Activated naive CD8-positive, alpha-beta T cell treated with anti-CD3 and anti-CD28 coated beads, Interleukin-2, amount 50 U/mL, for 24 hours (primary cell): ENCODE measurements at places on chromosomes 11 and 22.

DNA sequence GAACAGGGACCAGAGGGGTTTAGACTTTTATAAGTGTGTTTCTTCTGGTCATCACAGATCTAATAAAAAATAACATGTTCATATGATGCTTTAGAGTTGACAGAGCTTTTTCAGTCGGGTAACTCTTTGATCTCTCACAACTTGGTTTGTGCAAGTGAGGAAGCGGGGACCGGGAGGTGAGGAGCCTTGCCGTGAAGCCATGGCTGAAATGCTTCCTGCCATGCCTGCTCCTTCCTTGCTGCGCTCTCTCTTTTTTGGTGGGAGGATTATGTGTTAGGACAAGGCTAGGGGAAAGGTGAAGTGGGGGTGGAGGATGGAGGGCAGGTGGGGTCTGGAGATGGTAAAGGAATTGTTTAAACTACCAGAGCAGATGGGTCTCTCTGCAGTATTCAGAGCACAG, 23.8 kb downstream of the TEAD1 start:
- H3K27ac ChIP-seq: no peak overlapping the region
- H3K4me1 ChIP-seq: peaks cover 16% of the 10 kb centered on the region
- H3K36me3 ChIP-seq: no peaks in the 10 kb centered on the region
- no peak overlapping the region for H3K4me3 ChIP-seq
- H3K27me3 ChIP-seq: peaks cover 68% of the 10 kb centered on the region

GRCh38 chr11:125376856-125377255, 119.2 kb downstream of the FEZ1 start:
- DNase-seq: no peak

GRCh38 chr11:17722000-17722643, 2.8 kb downstream of the MYOD1 start:
- DNase-seq: no peak
- no peaks in the 10 kb centered on the region for H3K36me3 ChIP-seq
- H3K27ac ChIP-seq: no peak overlapping the region

- no peak overlapping the region for H3K27ac ChIP-seq
- no peaks in the 10 kb centered on the region for H3K36me3 ChIP-seq
- peaks cover 8% of the 10 kb centered on the region for H3K4me1 ChIP-seq
- DNase-seq: peak; percentile 77
- H3K4me3 ChIP-seq: peak overlapping the region; percentile 51
Observed at GRCh38 chr11:33996498-33997454, 54.8 kb upstream of the CAPRIN1 start.

- no peaks in the 10 kb centered on the region for H3K36me3 ChIP-seq
- H3K27ac ChIP-seq: no peak overlapping the region
- no peaks in the 10 kb centered on the region for H3K4me1 ChIP-seq
Observed at GRCh38 chr11:17221968-17222367, 14.2 kb upstream of the PIK3C2A start.

DNA sequence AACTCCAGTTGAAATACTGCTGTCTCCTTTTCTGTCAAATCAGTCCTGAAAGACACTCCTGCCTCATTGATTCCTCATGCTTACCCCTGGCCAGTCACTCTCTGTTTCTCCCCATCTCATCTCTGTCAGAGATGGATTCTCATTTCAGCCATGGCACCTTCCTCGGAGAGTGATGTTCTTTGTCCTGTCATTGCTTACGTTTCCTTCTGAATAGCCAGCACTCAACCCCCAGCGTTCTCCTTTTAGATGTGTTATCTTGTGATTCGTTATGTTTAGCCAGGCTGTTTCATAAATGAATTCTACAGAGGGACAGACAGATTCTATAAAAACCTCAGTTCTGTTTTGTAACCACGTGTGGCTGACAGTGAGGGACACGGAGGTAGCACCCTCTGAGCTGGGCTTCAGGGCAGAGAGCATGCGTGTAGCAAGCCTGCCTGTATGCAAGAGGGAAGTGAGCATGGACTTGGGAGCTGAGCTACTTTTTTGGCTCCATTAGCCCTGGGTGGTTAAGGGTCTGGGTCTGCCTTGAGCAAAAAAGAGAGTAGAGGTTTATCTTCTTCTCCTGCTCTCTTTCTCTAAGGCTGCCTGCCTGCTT, 354.6 kb downstream of the DDX10 start:
- H3K4me1 ChIP-seq: no peaks in the 10 kb centered on the region
- H3K36me3 ChIP-seq: no peaks in the 10 kb centered on the region
- no peak for DNase-seq
- H3K27me3 ChIP-seq: peaks cover 3% of the 10 kb centered on the region
- no peak overlapping the region for H3K27ac ChIP-seq

DNA sequence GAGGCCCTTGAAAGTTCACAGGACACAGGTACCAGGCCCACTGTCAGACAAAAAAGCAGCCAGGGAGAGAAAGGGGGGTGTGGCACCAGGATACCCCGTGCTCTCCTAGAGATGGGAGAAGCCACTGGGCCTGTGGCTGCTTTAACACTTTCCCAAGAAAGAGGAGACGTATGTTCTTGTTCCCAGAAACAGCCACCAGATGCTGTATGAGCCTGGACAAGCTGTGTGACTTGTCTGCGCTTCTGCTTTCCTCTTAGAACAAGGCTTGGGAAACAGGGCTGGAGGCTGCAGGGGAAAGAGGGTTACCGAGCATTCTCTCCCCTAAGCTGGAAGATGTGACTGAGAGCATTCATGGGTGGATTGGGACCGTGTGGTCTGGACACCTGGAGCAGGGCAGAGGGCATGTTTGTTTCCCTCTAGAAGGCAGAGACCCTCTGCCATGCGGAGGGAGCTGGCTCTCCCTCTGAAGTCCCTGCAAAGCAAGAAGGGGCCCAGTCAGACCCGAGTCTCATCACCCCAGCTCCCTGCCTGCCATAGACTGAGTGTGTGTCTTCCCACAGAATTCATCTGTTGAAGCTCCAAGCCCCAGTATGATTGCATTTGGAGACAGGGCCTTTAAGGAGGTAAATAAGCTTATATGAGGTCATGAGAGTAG, 74.1 kb downstream of the TRIM29 start:
- no peak overlapping the region for H3K4me3 ChIP-seq
- peaks cover 19% of the 10 kb centered on the region for H3K27me3 ChIP-seq
- H3K4me1 ChIP-seq: no peaks in the 10 kb centered on the region
- no peaks in the 10 kb centered on the region for H3K36me3 ChIP-seq

- no peak overlapping the region for H3K27ac ChIP-seq
- H3K27me3 ChIP-seq: peaks cover 5% of the 10 kb centered on the region
- DNase-seq: no peak
- no peak overlapping the region for H3K4me3 ChIP-seq
Observed at GRCh38 chr11:60931917-60932316, 7.7 kb downstream of the TMEM132A start.

DNA sequence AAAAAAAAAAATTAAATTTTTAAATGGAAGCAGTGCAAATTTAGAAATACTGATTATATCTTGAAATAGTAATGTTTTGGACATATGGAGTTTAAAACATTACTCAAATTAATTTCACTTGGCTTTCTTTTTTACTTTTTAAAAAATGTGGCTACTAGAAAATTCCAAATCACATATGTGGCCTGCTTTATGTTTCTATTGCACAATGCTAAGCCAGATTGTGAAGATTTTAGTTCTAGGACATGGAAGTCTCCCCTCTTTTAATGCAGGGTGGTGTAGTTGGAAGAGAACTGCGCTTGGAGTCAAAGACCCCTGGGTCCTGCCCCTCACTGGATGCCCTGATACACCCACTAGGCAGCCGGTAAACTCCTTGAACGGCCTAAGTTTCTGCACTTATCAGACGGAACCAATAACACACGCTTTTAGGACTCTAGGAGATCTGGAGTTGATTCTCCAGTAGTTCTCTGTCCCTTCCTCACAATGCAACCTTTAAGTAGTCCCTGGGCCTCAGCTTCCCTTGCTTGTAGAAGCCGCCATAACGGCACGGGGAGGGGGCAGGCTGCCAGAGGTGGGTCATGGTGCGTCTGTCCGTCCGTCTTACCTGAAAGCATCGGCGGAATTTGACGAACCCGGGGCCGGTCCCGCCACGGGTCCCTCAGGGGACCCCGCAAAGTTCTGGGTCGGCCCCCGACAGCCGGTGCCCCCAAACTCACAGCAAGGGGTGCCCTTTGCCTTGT, 505 bp downstream of the FAM227A start:
- peaks cover 17% of the 10 kb centered on the region for H3K4me1 ChIP-seq
- H3K4me3 ChIP-seq: peak overlapping the region; percentile 85
- H3K27ac ChIP-seq: peak overlapping the region; percentile 97
- no peak for DNase-seq
- H3K36me3 ChIP-seq: no peaks in the 10 kb centered on the region

GRCh38 chr11:34198523-34198922, 93.1 kb downstream of the NAT10 start:
- DNase-seq: no peak
- H3K36me3 ChIP-seq: peaks cover 4% of the 10 kb centered on the region
- H3K4me3 ChIP-seq: no peak overlapping the region

DNA sequence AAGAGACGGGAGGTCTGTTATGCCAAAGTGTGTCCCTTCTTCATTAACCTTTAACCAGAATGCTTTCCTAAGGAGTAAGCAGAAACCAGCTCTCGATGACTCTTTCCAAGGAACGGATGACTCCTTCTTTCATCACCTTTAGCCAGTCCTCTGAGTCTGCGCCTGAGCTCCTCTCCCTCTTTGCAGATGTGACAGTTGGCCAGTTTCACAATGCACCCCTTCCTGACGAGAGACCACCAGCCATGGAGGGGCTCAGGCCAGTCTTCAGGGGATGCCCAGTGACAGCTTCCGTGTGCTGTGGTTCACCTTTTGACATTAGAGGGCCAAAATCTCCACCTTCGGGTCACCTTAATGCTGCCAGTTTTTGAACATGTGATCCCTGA, 826.1 kb downstream of the TBC1D22A start:
- H3K27ac ChIP-seq: no peak overlapping the region
- no peak overlapping the region for H3K4me3 ChIP-seq
- H3K36me3 ChIP-seq: no peaks in the 10 kb centered on the region
- no peaks in the 10 kb centered on the region for H3K4me1 ChIP-seq
- H3K27me3 ChIP-seq: no peaks in the 10 kb centered on the region

GRCh38 chr22:43005106-43005505, 9.8 kb downstream of the PACSIN2 start:
- peak overlapping the region; percentile 63 for H3K27ac ChIP-seq
- no peaks in the 10 kb centered on the region for H3K27me3 ChIP-seq
- H3K36me3 ChIP-seq: no peaks in the 10 kb centered on the region
- peaks cover 81% of the 10 kb centered on the region for H3K4me1 ChIP-seq
- H3K4me3 ChIP-seq: no peak overlapping the region

- peaks cover 8% of the 10 kb centered on the region for H3K4me1 ChIP-seq
- H3K4me3 ChIP-seq: no peak overlapping the region
- no peaks in the 10 kb centered on the region for H3K27me3 ChIP-seq
- H3K36me3 ChIP-seq: peaks cover 7% of the 10 kb centered on the region
Observed at GRCh38 chr22:17960695-17961445, 63.5 kb downstream of the MICAL3 start.

DNA sequence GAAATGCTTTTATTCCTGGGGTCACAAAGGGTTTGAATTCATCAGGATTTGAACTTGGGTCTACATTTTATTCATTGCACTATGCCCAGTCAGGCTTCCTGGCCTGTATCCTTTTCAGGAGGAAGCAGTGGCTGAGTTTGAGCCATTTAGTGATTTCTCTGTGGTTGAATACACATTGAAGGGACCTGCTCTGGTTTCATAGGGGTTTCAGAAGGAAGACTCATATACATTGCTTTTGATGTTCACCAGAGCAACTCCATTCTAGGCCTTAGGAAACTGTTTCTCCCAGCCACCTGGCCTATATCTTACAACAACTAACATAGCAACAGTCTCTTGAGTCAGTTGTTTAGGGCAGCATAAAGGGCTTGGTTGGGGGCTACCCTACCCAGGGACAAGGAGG, 165.7 kb downstream of the INSC start:
- H3K27ac ChIP-seq: no peak overlapping the region
- DNase-seq: no peak
- H3K4me3 ChIP-seq: no peak overlapping the region
- H3K36me3 ChIP-seq: no peaks in the 10 kb centered on the region
- peaks cover 19% of the 10 kb centered on the region for H3K27me3 ChIP-seq

DNA sequence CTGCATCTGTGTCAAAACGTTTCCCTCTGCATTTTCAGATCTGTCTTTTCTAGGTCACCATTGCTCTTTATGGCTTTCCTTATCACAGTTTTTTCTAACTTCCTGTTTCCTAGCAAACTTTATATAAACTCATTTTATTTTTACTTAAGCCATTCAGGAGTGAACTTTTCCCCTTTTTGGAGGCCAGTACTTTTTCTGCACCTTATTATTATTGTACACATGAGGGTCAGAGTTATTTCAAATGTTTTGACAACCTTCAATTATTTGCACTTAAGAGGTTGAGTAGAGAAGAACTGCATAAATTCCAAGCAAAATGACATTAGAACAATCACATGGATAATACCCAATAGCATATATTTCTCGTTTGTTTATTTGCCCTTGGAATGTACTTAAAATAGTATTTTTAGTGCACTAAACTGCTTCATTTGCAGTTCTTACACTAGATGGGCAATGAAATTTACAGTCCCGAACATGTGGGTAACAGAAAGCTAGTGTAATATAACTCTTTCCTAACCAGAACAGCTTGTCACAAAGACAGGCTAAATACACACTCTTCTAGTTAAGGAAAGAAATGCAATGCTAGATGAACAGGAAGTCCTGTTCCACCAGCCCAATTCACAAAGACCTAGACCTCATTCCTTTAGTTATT, 79.5 kb downstream of the UBASH3B start:
- no peak overlapping the region for H3K4me3 ChIP-seq
- peaks cover 20% of the 10 kb centered on the region for H3K36me3 ChIP-seq
- H3K27me3 ChIP-seq: no peaks in the 10 kb centered on the region
- DNase-seq: no peak

DNA sequence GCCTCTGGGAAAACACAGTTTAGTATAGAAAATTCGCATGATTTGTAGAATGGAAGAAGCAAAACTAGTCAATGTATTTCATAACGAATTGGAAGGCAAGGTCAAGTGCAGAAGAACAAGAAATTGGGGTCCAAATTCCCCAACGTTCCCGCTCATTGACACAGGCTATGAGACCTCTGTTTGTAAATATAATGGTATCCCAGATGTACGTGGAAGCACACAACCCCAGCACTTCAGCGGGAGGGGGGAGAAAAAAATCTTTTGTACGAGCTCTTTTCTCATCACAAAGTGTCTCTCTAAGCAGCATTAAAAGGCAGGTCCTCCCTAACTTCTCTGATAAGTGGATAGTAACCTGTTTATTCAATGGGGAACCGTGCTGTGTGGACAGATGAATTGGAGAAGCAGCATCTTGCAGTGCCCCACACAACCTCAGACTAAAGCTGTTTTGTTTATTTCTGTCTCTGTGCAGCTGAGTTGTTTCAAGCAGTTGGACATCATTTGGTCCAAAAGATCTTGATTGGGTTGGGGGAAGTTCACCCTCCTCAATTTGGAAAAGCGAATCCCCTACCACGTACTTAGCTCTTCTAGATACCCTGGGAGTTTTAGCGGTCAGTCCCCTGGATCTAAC, 1.1 kb upstream of the GAB2 start:
- H3K27me3 ChIP-seq: peaks cover 33% of the 10 kb centered on the region
- peak overlapping the region; percentile 10 for H3K27ac ChIP-seq
- H3K4me3 ChIP-seq: peak overlapping the region; percentile 75
- peaks cover 35% of the 10 kb centered on the region for H3K4me1 ChIP-seq

DNA sequence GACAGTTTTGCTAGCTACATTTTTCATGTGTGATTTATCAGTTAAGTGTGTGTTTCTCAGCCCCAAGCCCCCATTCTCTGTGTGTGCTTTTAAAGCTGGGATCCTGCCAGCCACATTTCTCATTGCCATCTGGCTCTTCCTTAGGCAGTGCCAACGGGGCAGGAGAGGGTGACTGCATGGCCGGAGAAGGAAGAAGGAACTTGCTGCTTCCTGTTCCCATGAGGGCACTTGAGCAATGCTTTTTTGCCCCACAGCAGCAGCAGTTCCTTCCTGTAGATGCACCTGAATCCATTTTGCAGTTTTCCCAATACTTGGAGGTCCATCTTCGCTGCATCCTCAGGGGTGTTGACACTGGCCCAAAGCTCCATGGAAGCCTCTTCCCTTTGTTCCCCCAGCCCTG, 37.5 kb downstream of the TNRC6B start:
- peak overlapping the region; percentile 92 for H3K27ac ChIP-seq
- H3K4me3 ChIP-seq: peak overlapping the region; percentile 64
- peaks cover 81% of the 10 kb centered on the region for H3K4me1 ChIP-seq
- H3K27me3 ChIP-seq: no peaks in the 10 kb centered on the region
- H3K36me3 ChIP-seq: peaks cover 5% of the 10 kb centered on the region
- DNase-seq: no peak
